CD4-positive, alpha-beta T cell treated with Interleukin-4 for 1 hour (primary cell): ENCODE measurements at places on chromosomes 16 and 17.

DNA sequence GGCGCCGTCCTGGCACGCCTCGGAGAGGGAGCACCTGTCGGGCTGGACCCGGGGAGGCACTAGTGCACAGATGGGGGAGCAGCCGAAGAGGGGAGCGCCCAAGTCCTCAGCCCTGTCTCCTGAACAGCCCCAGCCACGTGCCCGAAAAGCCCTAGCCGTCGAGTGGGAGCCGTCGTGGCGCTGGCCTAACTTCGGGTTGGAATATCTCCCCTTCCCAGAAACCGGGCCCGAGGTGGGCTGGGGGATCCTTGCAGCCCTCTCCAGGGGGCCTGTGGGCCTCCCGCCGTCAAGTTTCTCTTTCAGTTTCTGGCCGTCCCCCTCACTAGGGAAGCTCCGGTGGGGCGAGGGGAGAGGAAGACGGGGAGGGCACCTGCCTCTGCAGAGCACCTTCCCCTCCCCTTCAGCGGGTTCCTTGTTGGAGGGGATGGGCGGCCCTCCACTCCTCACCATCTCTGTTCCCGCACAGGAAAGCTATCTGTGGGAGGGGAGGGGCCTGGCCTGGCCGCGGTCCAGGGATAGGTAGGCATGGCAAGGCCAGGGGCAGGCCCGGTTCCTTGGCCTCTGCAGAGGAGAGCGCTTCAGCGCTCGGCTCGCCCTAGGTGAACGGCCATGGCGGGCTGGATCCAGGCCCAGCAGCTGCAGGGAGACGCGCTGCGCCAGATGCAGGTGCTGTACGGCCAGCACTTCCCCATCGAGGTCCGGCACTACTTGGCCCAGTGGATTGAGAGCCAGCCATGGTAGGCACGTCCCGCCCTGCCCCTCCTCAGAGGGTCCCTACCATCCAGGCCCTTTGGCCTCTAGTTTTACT, 709 bp downstream of the STAT5A start:
- peak; percentile 46 for DNase-seq

DNA sequence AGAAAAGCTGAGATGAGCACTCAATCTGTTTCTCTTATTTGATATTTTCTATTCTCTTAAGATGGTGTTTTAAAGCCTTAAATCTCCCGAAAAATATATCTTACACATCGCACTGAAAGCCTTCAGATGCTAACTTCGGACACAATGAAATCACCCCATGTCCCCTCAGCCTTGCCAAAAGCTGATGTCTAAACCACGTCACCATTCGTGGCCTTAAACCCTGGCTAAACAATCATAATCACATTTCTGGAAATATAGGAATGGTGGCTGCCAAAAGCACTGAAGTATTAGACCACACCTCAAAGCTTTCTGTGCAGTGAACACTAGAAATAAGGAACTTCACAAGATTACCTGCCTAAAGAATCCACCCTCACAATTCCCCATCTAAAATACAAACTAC, 402.7 kb downstream of the SOX9 start:
- DNase-seq: no peak

DNA sequence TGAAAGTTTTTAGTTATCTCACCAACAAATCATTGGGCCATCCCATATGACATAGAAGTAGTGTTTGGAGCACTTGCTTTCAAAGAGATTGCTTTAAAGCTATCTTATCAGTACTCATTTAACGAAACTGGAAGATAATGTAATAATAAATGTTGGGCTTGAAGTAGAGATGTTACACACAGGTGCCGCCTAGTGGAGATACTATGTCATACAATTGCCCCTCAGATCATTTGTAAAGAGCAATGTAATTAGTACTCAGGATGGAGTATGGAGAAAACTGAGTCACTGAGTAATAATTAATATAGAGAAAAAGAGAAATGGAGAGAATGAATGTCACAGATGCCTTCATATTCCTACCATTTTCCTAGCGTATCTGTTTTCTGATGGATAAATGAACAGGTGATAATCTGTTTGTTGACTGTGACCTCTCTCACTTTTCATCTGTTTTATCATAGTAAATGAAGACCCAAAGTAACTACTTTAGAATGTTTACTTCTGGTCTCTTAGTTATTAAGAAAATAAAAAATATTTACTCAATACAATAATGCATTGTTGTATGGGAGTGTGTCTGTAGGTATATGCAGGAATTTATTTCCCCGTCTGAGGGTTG, 80.4 kb downstream of the EFCAB5 start:
- peak; percentile 63 for DNase-seq

DNA sequence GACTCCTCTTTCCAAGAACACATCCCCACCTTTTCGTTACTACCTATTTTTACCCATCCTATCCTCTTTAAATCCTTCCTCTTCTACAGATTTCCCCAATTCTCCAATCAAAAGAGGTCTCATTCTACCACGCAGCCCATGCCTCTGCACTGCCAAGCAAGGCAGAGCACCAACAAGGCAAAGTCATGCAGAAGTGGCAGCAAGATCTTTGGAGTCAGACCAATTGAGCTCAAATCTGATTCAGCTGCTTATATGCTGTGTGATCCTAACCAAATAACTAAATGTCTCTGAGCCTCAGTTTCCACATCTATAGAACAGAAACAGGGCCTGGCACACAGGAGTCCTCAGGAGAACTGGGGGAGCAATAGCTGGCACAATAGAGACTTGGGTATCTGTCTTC, 41.0 kb downstream of the TOM1L2 start:
- DNase-seq: no peak
